Activated CD4-positive, alpha-beta T cell treated with anti-CD3 and anti-CD28 coated beads, Interleukin-2, amount 10 ng/mL, durations not matched to agents 7 days and 5 days (primary cell): ENCODE measurements at places on chromosomes 3 and 15. TPM values are rescaled to one million over a fixed set of nuclear protein-coding genes. Genes with fewer than 3 reads are reported as not detected.

GRCh38 chr3:8736436-8736835, 2.8 kb downstream of the CAV3 start:
- DNase-seq: no peak

DNA sequence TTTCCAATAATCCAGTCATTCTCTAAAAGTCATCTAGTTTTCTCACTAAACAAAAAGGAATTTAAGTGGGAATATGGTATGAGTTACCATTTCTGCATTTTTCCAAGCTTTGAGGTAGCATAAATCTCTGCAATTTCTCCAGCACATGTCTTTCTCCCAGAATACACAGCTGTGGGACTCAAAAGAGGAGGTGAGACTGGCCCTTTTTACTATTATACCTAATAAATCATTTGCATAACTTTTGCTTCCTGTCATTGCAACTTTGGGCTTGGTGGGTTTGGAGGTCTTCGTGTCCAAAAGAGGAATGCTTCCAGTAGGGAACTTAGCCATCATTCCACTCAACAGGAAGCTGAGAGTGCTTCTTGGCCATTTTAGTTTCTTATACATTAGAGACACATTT, 94.8 kb downstream of the FMN1 start:
- no peak for DNase-seq

Gene PLS1
- total RNA-seq: 2.1 TPM

DNA sequence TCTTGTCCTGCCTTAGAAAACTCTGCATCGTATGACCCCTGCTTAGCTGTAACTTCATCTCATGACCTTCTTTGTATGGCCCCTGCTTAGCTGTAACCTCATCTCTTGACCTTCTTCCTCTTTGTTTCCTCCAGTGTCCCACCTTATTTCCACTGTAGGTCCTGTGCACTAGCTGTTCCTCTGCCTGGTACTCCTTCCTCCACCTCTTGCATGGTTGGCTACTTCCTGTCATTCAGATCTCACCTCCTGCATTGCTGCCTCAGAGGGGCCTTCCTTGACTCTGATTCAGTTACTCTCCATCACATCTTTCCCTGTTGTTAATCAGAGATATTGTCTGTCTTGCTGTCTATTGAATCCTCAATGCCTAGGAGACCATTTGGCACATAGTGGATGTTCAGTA, 63.2 kb downstream of the PDE8A start:
- no peak for DNase-seq

Gene SNTN
- not detected for total RNA-seq

Gene NANOGP8
- total RNA-seq: not detected

Gene SCAMP5
- 3.0 TPM for total RNA-seq

Gene ACSBG1
- total RNA-seq: not detected

- DNase-seq: no peak
Measured at GRCh38 chr15:68704496-68705021, 116.1 kb downstream of the ANP32A start.

Gene CD200
- 5.2 TPM for total RNA-seq

- DNase-seq: no peak
Measured at GRCh38 chr3:184168363-184169120, 6.1 kb upstream of the AP2M1 start.

DNA sequence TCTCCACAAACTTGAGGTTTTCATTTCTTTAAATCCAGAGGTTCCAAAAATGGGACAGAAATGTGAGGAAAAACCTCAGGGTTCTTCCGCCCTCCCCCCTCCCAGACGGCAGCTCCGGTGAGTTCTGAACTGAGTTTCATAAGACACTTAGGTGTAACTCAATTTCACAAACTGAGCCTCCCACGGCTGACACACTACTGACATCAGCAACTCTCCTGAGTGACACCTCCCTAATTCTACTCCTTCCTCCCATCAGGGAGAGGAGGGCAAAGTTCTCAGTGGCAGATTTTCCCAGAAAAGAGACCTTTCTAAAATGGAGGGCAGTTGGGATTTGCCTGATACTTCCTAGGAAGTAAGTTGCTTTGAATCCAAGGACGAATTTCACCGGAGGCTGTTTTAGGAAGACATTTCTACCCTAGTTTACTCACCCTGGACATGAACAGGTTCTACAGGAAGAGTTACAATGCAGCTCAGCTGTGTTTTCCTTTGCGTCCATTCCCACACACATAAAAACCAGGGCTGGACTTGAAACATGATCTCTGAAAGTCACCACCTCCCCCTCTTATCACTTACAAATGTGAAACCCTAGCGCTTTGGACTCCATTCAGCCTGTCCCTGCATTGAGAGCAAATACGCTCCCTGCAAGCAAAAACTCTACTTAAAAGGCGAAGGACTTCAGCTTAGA, 78.1 kb upstream of the LMOD3 start:
- DNase-seq: peak; percentile 38

GRCh38 chr3:130773366-130773765, 26.7 kb upstream of the PIK3R4 start:
- no peak for DNase-seq

DNA sequence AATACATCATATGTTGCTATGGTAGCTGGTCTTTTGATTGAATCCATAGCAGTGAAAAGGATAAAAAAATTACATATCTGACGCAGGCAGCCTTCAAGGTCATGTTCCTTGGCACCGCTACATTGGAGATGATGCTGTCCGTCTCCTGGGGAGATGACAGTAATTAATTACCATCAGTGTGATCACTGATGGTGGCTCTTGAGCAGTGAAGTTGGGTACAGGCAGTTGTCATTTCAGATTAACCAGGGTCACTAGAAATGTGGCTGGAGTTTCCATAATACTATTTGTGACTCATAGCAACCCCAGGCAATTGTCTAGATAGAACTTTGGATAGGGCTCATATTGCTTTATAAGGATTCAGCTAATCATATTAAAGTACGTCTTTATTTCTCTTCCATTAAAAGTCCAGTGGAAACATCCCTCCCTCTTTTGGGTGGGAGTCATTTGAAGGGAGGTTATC, 136.3 kb downstream of the THSD4 start:
- DNase-seq: no peak

DNA sequence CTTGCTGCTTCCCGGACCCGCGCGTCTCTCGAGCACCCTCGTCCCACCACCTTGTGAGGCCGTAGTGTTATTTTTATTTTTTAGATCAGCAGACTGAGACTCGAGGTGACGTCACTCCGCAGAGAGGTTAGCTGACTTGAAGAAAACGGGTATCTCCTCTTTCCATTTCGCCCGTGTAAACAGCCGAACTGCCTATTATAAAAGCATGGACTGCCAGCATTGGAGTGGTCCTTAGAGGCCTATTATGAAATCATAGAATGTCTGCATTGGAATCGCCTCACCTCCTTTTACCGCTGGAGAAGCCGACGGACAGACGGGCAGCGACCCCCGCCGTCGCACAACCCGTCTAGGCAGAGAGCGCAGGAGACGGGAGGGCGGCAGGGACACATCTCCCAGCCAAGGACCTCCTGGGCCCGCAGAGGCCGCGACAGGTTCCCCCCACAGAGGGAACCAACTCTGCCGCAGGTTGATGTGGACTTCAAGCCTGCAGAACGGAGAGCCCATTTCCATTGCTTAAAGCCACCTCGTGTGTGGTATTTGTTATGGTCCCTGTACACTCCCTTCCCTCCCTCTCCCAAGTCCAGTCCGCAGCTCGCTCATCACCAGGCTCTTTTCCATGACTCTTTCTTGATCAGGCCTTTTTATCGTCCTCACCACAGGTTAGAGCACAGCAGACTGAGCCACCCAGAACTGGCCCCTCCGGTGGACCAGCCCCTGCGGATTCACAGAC, 540 bp upstream of the PPP1R2 start:
- no peak for DNase-seq

- no peak for DNase-seq
Measured at GRCh38 chr3:53168175-53168923, 7.3 kb downstream of the PRKCD start.

Gene GOLGA8S
- total RNA-seq: 0.20 TPM

Gene NT5DC2
- total RNA-seq: 22.1 TPM

- DNase-seq: no peak
Measured at GRCh38 chr3:94036909-94037507, 8.6 kb upstream of the STX19 start.

Gene RBP2
- total RNA-seq: not detected

Gene PRRT3
- 5.5 TPM for total RNA-seq

Gene ZNF80
- 0.10 TPM for total RNA-seq

Gene CSPG4
- not detected for total RNA-seq

- no peak for DNase-seq
Measured at GRCh38 chr3:42503957-42504333, 1.5 kb downstream of the VIPR1 start.

GRCh38 chr3:134941820-134942219, 146.8 kb downstream of the EPHB1 start:
- DNase-seq: no peak

- DNase-seq: no peak
Measured at GRCh38 chr3:98778383-98778782, 15.2 kb downstream of the ST3GAL6 start.

Gene FHIT
- 41.2 TPM for total RNA-seq

- no peak for DNase-seq
Measured at GRCh38 chr15:90261811-90262210, 3.7 kb upstream of the NGRN start.

Gene ZBBX
- not detected for total RNA-seq

- no peak for DNase-seq
Measured at GRCh38 chr15:67035886-67036285, 29.5 kb upstream of the SMAD3 start.

Gene LPCAT4
- 101 TPM for total RNA-seq

Gene SYNPR
- not detected for total RNA-seq
